ENCODE measurements at places on chromosomes 2 and 18.

- no peak for DNase-seq
Observed at GRCh38 chr18:65073060-65073550, 677.7 kb upstream of the CDH7 start.

DNA sequence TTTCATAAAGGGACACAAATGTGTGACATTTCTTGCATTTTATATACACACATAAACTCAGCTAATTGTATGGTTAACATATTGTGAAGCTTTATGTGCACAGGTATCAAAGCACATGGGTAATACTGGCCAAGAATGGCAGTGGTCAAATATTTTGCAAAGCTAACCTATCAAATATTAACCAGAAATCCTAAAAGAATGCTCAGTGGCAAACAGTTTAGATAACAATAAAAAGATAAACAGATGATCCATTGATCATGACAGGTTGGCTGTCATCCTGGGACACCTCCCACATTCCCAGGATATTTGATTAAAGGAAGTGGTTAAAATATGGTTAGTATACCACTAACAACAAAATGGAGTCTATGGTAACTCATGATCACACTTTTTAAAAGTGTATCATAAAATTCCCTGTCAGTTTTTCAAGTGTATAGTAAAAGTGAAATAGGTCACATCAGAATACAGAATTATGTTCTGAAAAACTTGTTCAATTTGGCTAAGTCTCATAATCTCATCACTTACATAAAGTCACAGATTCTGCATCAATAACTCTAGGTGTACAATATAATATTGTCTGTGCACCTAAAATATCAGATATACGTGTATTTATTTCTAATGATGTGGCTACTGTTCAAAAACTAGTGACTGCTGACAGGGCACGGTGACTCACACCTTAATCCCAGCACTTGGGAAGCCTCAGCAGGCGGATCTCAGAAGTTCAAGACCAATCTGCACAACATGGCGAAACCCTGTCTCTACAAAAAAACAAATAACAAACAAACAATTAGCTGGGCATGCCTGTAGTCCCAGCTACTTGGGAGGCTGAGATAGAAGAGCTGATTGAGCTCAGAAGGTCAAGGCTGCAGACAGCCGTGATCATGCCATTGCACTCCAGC, 48.9 kb downstream of the CDH2 start:
- no peak for DNase-seq

DNA sequence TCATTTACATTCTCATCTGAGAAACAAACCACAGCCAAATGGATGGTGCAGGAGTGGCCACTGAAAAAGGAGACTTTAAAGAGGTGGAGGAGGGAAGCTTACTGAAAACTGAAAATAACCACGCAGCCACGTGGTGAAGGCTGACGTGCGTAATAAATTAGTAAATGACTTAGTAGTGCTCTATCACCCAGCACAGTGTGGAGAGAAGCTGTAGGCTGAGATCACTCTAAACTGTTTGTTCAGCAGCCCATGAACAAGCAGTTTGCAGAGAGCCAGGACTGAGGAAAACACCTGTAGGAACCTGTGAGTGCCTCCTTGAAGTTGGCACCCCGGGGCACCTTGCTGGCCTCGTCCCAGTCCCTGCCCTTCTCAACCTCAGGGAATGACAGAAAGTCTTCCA, 193.0 kb downstream of the TXNL1 start:
- no peak for DNase-seq

DNA sequence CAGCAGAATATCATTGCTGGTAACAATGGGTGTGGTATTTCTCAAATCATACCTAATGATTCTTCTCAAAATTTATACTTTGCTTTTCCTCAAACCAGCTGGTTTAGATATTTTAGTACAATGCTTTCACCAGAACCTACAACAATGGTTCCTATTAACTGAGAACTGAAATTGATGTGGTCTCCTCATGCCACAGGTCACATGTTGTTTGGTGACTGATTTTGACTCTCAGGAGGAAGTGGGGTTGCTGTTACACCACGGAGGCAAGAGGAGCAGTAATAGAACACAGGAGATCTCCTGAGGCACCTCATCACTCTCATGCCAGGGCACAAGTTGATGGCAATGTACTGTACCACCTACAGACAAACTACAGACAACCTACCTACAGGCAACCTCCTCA, 3.0 kb upstream of the CEP68 start:
- peak; percentile 83 for DNase-seq

DNA sequence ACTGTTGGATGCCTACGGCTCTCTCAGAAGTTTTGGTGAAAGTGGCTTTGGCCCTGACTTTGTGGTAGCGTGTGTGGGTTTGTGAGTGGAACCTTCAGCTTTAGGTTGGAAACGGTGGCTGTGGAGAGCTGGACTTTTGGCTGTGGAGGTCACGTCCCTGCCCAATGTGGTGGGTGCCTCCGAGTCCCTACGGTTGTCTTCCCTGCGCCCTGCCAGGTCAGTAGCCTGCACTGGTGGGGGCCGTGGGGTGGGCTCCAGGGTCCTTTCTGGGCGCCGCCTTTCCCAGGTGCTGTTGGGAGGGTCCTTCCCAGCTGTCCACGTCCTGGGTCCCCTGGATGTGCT, 11.1 kb downstream of the COLEC11 start:
- DNase-seq: no peak

- DNase-seq: no peak
Observed at GRCh38 chr2:114461116-114461515, 18.7 kb downstream of the DPP10 start.

DNA sequence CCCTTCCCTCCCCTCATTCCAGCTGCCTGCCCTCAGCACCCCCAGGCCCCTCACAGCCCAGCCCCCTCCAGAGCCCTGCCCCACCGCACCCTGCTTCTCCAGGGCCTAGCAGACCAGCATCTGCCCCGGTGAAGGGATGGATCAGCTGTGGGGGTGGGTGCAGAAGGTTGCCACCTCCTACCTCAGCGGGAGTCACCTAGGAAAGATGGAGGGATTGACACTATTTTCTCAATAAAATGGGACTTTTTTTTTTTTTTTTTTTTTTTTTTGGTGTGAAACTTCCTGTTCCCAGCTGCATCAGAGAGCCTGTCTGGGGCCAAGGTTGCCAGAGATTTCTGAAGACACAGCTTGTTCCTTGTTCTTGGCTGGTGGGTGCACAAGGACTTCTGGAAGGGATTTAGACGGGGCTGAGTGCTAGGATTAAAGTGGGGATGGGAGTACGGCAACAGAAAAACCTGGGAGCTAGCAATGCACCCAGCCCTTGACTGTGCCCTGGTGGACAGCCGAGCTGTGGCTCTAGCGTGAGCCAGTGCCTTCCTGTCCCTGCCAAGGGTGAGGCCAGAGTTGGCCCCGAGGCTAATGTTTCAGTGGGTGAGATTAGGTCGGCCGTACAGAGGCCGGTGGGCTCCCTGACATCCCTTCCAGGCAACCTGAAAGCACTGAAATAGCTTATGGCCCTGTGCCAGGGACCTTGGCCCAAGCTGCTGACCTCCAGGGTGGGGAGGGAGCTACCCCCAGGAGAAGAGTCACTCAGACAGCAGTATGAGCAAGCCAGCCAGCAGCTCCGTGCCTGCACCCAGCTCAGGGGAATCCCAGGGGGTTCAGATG, 4.6 kb downstream of the B3GNT7 start:
- no peak for DNase-seq

DNA sequence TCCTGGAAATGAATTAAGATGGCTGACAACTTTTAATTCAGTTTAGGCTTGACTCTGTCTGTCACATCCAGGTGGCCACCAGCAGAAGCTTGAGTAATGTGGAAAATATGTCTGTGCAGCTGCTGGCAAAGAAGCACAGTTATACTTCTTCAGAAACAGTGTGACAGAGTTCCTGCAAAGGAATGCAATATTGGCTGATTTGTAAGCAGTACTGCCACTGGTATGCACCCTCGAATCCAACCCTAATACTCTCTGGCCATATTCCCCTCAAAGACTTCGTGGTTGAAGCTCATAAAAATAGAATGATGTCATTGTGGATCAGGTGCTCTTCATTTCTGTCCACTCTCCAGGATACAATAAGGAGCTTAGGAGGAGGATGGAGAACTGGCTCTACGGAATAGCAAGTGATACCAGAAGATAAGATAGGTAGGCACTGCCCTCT, 86.2 kb downstream of the METTL8 start:
- no peak for DNase-seq

GRCh38 chr18:1559563-1559962, 654.9 kb downstream of the ADCYAP1 start:
- no peak for DNase-seq

GRCh38 chr2:121788685-121789084, 33.2 kb downstream of the TSN start:
- DNase-seq: no peak

DNA sequence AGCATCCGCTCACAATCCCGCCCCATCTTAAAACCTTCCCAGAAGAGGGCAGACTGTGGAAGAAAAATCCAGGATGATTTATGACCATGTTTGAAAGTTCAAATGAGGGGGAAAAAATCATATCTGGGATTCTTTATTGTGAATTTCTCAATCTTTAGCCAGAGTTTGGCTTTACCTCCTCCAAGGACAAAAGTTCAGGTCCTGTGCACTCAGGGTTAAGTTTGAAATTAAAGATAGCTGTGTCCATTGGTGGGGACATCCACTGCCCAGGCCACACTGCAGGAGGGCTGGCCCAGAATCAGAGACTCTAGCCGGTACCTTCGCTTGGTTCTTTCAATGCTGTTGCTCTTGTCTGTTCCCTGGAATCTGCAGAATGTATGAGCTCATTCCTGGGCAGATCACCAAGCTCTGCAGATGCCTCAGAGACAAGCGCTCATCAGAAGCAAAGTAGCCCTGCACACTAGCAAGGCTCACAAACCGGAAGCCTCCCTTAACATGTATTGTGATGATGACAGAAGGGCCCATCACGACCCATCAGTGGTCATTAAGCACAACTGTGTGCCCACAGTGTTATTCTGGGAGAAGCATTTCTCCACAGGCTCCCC, 375.3 kb upstream of the KLHL29 start:
- no peak for DNase-seq

DNA sequence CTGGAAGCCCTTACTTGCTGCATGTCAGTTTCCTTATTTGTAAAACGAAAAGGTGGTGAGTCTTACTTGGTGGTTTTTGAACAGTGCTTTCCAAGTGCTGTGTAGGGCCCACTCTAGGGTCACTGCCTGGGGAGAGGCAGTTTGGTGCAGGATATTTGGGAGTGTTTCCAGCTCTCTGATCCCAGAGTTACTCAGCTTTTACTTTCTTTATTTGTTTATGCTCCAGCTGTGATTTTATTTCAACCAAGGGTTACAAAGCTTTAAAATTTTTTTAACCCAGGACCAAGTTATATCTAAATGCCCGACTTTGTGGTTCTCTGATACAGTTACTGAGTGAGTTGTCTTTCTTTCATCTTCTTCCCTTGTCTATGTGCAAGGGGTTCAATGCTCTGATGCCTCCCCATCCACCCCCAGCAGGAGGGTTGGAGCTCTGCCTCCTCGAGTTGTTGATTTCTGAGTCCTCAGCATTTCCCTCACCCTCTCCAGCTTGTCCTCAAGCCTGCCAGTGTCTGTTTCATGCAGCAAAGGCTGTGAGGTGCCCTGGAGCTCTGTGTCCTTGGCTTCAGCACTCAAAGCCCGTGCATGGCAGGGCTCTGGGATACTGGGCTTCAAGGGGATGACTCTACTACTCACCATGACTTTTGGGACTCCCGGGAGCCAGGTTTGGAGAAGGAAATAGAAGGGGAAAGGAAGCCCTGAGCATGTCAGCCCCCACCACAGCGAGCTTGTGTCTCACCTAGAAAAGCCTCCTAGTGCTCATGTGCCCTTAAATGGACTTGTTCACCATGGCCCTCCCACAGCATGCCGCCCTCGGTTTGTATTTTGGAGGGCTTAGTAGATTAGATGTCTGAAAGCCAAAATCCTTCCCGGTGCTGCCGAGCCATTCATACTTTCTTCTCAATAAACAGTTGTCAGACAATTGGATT, 236.8 kb downstream of the SETBP1 start:
- DNase-seq: no peak

DNA sequence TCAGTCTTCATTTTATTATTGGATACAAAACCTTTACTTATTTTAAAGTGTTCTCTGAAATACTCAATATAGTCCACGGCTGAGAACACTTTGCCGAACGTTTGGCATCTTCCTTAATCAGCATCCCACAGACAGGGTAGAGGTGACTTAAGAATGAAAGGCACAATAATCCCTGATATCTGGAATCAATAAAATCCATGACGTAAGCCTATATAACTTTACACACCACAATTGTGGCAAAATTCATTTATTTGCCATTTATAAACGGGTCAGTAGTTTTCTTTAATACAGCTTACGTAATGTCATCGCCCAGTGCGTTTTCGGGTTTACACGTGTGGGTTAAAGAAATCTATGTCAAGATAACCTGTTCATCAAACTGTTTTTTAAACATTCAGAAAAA, 1.3 kb downstream of the MGAT4A start:
- no peak for DNase-seq

Data from GM12864 (cell line).